ENCODE measurements at places on chromosomes 7 and 10. TPM values are rescaled to one million over a fixed set of nuclear protein-coding genes. Genes with fewer than 3 reads are reported as not detected.

GRCh38 chr10:107919626-107920235 is 755.2 kb upstream of the SORCS1 start:
- no peak for DNase-seq

GRCh38 chr10:85927952-85928665 is 438.5 kb downstream of the GRID1 start:
- DNase-seq: no peak

The MAGI2 gene
- polyA plus RNA-seq: 3.1 TPM

The GJC3 gene
- polyA plus RNA-seq: not detected

GRCh38 chr7:111558991-111559390 is 3.3 kb downstream of the IMMP2L start:
- no peak for DNase-seq

The MAPK8 gene
- 58.7 TPM for polyA plus RNA-seq

DNA sequence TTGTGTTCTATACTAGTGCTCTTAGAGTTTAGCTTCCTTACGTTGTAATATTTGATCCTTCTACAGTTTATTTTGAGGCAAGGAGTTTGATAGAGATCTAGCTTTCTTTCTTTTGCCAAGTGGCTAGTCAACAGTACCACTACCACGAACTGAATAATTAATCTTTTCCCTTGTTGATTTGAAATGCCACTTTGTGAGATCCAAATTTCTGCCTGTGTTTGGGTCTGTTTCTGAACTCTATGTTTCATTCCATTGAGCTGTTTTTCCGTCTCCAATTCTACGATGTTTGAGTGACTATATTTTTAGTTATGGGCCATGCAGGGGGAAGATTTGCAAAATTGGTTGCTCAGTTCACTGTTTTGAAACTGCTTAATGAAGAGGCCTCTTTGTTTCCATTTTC is 134.7 kb downstream of the KIAA1217 start:
- DNase-seq: no peak

The OR2A1 gene
- polyA plus RNA-seq: not detected

The CRHR2 gene
- not detected for polyA plus RNA-seq

The MOSPD3 gene
- 10.0 TPM for polyA plus RNA-seq

DNA sequence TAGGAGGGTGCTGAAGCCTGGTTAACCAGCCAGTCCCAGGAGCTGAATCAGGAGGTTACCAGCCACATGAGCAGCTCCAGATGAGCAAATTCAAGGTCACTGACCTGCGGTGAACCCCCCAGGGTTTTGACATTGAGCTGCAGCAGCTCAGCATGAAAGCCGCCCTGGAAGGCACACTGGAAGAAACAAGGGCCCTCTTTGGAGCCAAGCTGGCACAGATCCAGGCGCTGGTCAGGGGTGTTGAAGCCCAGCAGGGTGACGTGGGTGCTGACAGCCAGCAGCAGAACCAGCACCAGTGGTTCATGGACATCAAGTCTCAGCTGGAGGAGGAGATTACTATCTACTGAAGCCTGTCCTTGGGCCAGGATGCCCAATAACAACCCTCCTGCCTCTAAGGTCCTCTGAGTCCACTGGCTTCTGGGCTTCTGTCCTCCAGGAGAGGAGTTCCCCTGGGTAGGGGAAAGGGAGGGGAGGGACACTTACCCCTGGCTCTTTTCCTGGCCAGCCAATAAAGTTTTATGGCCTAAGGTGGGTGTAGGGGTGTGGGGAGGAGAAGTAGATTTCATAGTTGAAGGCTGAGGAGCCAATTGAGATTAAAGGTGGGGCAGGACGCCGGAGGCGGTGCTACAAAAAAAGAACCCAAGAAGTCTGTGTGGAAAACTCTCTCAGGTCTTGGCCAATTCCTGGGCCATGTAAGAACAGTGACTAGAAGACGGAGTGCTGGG is 29.4 kb upstream of the ATOH7 start:
- no peak for DNase-seq

GRCh38 chr7:113521468-113521867 is 397.3 kb downstream of the PPP1R3A start:
- no peak for DNase-seq

- DNase-seq: no peak
Measured at GRCh38 chr10:73168465-73168803, 515 bp downstream of the FAM149B1 start.

DNA sequence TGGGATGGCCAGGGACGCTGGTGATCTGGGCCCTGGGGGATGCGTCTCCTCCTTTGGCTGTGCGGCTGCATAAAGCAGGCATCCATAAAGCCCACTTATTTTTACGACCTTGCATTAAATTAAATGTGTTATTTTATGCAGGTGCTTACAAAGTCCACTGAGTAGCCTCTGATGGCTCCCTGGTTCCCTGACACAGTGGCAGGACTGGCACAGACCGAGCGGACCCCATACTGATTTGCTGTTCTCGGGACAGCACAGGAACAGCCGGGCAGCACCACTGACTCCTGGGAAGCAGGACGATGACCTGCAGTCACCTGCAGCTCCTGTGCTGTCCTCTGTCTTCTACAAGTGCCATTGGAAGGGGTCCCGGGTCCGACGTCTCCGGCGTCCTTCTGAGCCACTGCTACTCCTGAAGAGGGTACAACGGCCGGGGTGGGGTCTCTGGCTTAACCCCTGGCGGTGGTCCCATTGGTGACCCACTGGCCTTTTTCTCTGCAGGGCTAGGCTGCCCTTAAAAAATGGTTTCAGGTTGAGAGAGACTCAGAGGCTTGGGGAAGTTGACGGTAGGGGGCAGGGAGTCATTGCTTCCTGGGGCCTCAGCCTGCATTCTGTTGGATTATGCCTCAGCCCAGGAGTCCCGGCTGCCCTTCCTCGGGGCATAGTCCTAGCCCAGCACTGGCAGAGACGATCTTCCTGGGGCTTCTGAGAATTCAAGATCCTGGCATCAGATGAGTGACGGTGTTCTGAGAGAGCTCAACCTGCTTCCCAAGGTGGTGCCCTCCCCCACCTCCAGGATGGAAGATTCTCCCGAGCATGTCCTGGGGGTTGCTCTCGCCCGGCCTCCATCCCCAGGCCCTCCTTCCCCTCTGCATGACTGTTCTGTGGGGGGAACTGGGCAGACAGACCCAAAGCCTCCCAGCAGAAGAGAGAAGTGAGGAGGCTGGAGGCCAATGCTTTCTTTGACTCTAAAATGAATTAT is 330.1 kb downstream of the ADARB2 start:
- no peak for DNase-seq

The SMO gene
- 20.8 TPM for polyA plus RNA-seq

The CRPPA gene
- 0.92 TPM for polyA plus RNA-seq

The HIF1AN gene
- polyA plus RNA-seq: 31.0 TPM

GRCh38 chr7:131197920-131198615 is 129.6 kb upstream of the MKLN1 start:
- DNase-seq: no peak

DNA sequence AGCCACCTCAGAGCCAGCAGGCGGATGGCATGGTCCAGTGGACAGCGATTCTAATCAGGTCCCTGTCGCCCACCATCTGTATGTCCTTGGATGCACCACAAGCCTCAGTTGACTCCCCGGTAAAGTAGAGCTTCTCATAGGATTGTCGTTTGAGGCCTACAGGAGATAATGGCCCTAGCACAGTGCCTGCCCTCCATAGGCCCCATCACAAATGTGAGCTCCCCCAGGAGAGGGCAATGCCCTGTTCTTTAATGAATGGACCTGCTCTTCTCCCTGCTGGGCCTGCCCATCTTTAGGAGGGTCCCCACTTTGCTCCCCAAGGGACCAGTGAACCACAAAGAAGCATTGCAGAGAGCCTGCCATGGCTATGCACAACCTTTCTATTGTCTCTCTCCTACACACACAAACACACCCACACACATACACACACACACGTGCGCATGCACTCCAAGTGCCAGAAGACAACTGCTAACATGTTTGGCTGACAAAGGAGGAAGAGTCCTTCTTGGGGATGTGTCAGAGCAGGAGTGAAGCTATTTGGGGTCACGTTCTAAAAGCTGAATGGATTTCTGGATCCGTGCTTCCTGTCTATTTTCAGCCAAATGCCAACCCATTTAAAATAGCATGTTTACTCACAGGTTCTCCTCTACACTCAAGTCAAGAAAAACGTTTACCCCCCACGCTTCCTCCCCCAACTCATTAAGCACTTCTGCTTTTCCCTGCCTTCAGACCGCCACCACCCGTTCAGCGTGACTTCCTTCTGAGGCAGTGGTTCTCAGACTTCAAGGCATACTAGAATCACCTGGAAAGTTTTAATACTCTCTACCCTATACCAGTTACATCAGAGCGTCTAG is 196.1 kb downstream of the GRID1 start:
- DNase-seq: no peak

The ELAPOR2 gene
- 3.4 TPM for polyA plus RNA-seq

The WNT8B gene
- polyA plus RNA-seq: not detected

DNA sequence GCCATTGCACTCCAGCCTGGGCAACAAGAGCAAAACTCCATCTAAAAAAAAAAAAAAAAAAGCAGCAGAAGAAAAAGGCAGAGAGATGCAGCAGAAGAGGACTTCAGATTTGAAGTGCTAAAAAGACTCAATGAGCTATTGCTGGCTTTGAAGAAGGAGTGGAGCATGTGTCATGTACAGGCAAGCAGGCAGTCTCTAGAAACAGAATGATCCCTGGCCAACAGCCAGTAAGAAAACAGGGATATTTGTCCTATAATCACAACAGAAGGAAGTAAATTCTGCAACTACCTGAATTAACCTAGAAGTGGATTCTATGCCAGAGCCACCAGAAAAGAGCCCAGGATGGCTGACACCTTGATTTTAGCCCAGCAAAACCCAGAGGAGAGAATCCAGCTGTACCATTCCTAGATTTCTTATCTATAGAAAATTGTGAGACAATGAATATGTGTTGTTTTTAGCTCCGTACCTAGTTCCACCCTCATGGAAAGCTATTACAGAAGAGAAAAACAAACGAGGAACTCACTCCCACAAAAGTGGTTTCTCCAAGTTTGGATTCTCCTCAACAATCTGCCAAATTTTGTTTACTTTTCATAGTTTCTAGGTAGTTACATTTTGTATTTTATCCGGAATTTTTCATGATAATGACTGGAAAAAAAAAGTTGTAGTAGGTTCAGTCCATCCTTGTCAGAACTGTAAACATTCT is 198.2 kb upstream of the GNAI1 start:
- no peak for DNase-seq

GRCh38 chr10:49363309-49364031 is 32.4 kb downstream of the DRGX start:
- no peak for DNase-seq

DNA sequence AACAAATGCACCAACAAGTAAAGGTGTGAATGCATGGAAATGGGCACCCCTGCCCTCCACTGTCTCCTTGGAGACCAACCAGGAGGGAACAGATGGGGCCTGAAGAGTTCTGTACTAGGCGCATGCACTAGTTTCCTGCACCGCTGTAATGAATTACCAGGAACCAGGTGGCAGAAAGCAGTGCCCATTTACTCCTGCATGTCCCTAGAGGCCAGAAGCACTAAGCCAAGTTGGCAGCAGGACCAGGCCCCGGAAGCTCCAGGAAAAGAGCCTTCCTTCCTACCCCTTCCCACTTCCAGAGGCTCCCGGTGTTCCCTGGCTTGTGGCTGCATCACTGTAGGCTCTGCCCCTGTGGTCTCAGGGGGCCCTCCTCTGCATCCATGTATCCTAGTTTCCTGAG is 237.5 kb upstream of the PPP2R2D start:
- DNase-seq: no peak

- DNase-seq: peak; percentile 34
Measured at GRCh38 chr10:3935141-3935540, 150.1 kb upstream of the KLF6 start.

DNA sequence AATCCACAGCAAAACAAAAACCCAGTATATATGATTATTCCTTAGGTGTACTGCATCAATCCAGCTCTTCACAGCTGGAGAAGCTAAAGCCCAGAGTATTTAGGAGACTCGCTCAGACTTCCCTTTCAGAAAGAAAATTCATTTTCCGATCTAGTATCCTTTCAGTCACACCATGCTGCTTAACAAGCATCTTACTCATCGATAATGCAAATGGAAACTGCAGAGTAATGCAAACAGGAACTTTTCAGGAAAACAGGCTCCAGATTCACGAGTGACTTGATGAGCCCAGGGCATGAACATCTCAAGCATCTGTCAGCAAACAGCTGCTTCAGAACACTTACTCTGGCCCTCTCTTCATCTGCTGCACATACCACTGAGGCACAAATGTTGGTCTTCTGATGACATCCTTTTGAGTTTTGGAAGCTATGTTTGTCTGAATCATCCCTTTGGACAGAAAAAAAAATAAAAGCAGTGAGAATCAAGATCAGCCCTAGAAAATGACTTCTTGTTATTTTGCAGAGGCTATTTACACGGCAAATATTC is 24.9 kb upstream of the ZC3HAV1L start:
- DNase-seq: no peak

The COPG2 gene
- polyA plus RNA-seq: 36.6 TPM

DNA sequence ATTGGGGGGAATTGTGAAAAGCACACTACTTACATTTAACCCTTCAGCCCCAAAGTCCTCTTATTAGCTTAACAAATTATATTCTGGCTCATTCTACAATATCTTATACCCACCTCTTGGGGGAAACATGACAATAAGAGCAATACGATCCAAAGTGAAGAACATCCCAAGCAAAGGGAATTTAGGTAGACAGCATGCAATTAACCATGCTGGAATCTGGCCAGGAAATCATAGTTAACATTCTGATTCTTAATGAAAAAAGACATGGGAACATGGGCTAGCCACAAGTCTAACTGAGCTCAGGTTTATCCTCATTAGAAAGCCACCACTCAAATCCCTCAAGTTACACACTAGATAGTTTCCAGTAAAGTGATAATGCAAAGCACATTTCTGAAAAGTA is 241.9 kb upstream of the SLC26A5 start:
- DNase-seq: no peak

- DNase-seq: no peak
Measured at GRCh38 chr7:50359258-50359994, 54.9 kb downstream of the IKZF1 start.

Data from AG04450 (cell line).